ENCODE measurements at places on chromosomes 13 and 19.

GRCh38 chr19:49574206-49574755 is 6.1 kb downstream of the NOSIP start:
- no peak for DNase-seq

- no peak for DNase-seq
These were observed 145.7 kb upstream of the FBXL3 start for GRCh38 chr13:77172650-77173049.

DNA sequence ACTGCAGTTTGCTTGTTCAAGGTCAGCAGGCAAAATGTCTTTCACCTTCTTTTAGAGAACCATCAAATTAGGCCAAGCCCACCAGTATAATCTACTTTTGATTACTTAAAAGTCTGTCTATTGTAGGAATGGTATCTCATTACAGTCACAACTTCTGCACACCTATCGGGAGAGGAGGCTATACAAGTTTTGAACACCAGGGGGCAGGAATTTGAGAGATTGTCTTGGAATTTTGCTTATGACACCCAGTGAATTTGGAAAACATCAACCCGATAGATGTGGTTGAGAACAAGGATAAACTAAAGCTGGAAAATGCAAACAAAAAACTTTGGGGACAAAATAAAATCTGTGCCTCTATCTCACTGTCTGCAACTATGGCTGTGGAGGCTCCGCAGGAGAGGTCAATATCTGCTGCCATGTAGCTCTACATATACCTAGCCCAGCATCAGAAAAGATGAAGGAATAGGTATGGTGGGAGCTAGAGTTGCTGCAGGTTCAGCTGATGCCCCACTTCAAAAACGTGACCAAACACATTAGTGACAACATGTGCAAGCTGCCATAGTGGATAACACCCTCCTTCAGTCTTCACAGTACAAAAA is 1299.2 kb upstream of the SPRY2 start:
- no peak for DNase-seq

DNA sequence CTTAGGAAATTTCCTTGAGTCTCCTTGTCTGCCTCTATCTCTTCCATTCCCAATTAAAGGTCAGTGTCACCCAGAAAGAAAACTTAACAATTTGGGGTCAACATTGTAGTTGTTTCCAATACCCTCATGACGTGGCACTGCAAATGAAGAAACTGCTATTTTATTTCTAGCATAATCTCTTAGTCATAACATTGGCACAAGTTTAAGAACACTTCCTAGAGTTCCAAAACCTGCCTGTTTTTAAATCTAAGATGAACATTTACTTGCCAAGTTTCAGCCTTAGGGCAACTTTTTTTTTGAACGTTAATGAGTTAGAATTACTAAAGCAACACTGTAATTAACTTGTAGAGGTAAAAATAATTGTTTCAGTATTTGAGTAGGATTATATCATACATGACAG is 108.0 kb downstream of the LMO7 start:
- no peak for DNase-seq

DNA sequence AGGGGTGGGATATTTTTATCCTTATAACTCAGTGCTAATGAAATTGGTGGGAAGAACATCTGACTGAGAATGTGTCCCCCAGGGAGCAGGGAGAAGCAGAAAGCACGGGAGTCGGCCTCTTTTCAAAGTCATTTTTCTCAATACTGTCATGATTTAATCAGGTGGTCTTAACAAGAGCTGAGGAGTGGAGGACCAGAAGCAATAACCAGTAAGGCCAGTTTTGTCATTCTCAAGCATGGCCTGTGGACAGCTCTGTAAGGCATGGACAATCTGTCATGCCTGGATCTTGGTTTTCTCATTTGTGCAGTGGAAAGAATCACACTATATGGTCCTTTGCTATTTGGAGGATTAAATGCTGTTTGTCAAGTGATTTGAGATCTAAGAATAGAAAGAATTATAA is 99.7 kb downstream of the TNFSF11 start:
- DNase-seq, result no peak

- no peak for DNase-seq
These were observed 457.1 kb downstream of the KLF12 start for GRCh38 chr13:73677048-73677601.

DNA sequence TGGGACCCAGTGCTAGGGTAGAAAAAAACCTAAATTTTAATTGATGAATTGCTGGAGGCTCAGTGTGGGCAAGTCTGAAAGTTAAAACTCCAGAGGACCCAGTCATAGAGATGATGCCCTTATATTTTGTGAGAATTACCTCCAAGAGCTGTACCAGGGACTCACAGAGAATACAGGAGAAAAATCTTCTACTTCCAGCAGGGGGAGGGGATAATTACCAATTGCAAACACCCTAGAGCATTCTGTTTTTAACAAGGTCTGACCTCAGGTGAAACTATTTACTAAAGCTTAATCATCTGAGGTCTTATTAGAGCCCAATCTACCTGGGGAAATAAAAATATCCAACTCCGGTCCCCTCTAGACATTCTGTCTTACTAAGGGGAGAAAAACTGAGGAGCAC is 994.7 kb upstream of the MIR17HG start:
- no peak for DNase-seq

DNA sequence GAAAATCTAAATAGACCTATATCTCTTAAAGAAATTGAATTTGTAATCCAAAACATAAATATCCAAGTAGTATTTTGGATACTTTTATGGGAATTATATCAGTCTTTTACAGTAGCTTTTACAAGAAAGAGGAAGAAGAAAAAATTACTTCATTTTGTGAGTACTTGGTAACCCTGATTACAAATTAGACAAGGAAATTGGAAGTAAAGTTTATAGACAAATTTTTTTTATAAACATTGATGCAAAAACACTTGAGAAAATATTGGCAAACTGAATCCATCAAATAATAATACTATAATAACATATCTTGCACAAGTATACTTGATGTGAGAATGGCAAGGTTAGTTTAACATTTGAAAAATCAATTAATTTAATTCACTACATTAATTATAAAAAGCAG is 954.1 kb upstream of the MIR17HG start:
- DNase-seq, result no peak

- no peak for DNase-seq
These were observed 105.2 kb upstream of the SPACA7 start for GRCh38 chr13:112270951-112271350.

GRCh38 chr19:19170053-19170872 is at the start of gene MEF2B:
Gene MEF2B (minus strand): TSS chr19:19170263. CDS start chr19:19150735, 19,528 bp downstream.
- peak; percentile 87 for DNase-seq

DNA sequence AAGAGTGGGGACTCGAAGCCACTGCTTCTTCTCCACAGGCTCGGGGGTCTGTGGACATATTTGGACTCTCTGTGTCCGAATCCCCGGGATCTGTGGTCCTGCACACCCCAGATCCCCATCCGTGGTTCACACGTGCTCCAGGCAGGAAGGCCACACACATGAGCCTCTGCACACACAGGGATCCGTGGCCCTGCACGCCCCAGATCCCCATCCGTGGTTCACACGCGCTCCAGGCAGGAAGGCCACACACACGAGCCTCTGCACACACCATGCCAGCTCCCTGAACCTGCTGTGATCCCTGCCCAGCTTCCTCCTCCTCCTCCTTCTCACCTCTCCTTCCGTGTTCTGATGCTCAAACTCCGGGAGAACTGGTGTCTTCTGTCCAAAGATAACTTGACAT is 3.1 kb downstream of the TEX29 start:
- DNase-seq, result no peak

DNA sequence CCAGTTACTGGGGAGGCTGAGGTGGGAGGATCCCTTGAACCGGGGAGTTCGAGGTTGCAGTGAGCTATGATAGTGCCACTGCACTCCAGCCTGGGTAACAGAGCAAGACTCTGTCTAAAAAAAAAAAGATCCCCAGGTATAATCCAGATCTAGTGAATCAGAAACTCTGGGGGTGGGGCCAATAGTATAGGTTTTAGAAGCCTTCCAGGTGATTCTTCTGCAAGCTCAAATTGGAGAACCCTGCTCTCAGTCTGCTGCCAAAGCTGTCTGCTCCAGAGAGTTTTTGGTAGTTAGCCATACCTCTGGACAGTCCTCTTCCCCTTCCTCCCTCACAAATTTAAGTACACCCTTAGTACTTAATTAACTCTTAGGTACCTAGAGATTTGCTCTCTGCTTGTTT is 28.0 kb downstream of the SERP2 start:
- DNase-seq, result no peak

GRCh38 chr13:113816946-113817859 is 46.7 kb downstream of the GAS6 start:
- DNase-seq, result peak; percentile 60

- DNase-seq, result no peak
These were observed 68.0 kb upstream of the GPR183 start for GRCh38 chr13:99374994-99375737.

GRCh38 chr19:15971224-15971780 is 22.5 kb downstream of the OR10H4 start:
- DNase-seq, result no peak

- peak; percentile 79 for DNase-seq
These were observed 8.6 kb downstream of the LTBP4 start for GRCh38 chr19:40609561-40610395.

DNA sequence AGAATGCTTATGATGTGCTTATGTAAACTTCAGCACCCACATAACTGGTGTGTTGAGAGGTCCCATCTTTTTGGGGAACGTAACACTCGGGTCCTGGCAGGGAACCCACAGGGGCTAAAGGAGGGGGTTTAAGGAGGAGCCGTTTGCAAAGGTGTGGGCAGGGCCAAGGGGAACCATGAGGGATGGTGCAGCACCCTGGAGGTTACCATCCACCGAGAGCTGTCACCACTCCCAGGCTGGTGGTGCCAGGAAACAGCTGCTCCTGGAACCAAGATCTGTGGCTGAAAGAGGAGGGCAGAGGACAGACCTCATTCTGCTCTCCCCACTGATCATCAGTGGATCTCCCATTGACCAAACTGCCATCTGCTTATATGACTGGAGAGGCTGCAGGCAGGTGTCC is 23.2 kb upstream of the CYP4F8 start:
- DNase-seq, result no peak

GRCh38 chr13:99982731-99983498 is 1.3 kb downstream of the ZIC2 start:
- DNase-seq, result no peak

GRCh38 chr19:1252221-1252820 is 3.9 kb downstream of the MIDN start:
- DNase-seq, result no peak

DNA sequence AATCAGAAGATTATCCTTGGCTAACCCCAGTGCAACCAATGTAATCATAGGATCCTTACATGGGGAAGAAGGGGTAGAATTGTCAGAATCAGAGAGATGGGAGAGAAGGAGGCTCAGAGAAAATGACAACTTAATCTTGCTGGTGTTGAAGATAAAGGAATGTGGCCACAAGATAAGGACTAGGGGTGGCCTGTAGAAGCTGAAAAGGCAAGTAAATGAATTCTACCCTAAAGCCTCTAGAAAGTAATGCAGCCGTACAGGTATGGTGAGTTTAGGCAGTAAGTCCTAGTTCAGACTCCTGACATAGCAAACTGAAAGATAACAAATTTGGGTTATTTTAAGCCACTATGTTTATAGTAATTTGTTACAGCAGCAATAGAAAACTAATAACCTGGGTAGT is 718.5 kb downstream of the SLITRK6 start:
- DNase-seq, result no peak

GRCh38 chr19:1923319-1923718 is 17.7 kb upstream of the CSNK1G2 start:
- no peak for DNase-seq

- DNase-seq, result no peak
These were observed 11.3 kb downstream of the DDX39A start for GRCh38 chr19:14407605-14408484.

- no peak for DNase-seq
These were observed 504.3 kb downstream of the COG6 start for GRCh38 chr13:40159736-40160135.

DNA sequence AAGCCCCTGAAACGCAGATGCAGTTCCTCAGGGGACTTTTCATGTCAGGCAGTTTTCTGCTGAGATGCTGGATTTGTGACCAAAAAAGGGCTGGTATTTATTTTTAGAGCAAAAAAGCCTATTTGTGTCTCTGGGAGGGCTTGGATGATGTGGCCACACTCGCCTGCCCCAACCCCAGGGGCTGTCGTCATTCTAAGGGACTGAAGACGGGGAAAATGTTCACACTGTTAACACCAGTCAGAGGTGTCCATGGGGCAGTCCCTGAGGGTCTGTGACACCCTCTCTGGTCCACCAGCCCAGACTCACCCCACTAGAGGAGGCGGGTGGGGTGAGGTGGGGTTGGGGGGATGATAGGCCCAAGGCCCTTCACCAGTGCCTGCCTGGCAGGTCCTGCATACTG is 15.9 kb upstream of the EPHX3 start:
- DNase-seq, result no peak

DNA sequence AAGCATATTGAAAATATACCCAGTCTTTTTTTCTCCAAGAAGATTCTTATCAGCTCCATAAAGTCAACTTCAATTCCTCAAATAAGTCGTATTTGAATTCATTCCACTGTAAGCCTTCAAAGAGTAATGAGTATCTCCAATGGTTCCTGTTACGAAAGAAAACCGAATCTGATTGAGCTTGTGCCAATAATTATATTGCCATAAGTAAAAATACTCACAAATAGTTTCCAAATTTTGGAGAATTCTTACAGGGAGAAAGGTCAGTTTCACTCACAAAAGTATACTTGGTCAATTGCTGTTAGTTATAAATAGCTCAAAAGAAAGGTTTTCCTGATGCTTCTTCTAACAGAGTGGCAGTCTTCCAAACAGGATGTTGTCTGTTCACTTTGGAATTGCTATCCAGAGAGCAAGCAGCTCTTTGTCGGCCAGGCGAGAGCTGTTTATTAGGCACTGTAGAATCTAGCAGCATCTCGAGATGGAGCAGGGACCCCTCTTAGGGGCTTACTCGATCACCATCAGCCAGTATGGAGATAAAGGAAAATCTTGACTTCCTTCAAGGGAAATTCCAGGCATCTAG is 13.5 kb downstream of the ERICH4 start:
- no peak for DNase-seq

DNA sequence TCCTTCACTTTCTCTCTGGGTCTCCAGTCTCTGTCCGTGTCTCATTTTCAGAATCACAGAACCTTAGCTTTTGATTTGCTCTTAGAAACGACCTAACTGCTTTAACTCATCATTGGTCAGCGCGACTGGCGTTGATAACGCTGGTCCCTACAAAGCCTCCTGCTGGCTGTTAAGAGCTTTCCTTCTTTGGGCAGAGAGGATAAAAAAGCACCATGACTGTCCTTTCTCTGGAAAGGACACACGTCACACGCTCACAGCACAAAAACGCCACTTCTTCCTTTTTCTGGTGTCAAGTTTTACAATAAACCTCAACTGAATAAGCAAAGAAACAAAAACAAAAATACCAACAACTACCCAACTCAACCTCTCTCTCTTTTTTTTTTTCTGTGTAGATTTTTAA is 1.7 kb upstream of the KLK12 start:
- DNase-seq, result no peak

DNA sequence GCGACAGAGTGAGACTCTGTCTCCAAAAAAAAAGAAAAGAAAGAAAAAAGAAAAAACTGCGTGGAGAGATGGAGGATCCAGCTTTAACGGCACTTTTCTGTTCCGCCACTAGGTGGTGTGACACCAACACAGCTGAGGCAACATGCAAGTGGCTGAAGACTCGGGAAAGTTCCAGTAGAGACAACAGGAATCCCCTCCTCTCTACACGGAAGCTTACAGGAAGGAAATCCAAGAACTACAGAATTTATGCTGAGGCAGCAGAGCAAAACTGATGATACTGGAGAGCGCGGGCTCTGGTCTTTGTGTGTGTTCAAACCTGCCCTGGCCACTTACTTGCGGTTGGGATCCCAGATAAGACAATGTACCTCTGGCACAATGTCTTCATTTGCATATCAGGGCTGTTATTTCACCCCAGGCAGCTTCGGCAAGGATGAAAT is 9.9 kb downstream of the RANBP3 start:
- DNase-seq, result peak; percentile 65

GRCh38 chr13:62433660-62434059 is 1018.0 kb upstream of the PCDH20 start:
- DNase-seq, result no peak

Data from GM18507 (cell line).